Urinary bladder (tissue), 4 donors: ENCODE measurements at places on chromosomes 13 and 19. TPM values are rescaled to one million over a fixed set of nuclear protein-coding genes. Genes with fewer than 3 reads are reported as not detected.

DNA sequence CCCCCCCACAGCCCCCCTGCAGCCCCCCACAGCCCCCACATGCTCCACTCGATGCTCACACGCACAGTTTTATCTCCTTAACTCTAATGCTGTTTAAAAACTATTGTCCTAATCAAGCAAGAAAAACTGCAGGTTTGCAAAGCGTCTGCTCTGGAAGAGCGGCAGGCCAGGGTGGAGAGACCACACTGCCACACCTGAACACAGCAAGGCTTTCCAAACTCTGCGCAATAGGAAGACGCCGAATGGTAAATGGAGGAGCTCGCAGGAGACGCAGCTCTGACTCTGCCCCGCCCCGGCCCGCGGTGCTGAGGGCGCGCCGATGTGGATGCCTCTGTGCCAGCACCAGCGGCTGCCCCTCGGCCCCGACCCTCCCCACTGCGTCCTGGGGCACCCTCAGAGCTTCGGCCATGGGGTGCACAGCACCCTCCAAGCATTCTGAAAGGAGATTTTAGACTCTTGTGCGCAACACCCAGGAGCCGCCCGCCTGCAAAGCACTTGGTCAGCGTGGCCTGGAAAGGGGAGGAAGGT, 32.4 kb downstream of the RASA3 start:
- DNase-seq, result no peak

GRCh38 chr13:101811881-101812280, 359.4 kb downstream of the ITGBL1 start:
- DNase-seq, result no peak

GRCh38 chr19:46406976-46407375, 6.4 kb downstream of the CCDC8 start:
- DNase-seq, result no peak

DNA sequence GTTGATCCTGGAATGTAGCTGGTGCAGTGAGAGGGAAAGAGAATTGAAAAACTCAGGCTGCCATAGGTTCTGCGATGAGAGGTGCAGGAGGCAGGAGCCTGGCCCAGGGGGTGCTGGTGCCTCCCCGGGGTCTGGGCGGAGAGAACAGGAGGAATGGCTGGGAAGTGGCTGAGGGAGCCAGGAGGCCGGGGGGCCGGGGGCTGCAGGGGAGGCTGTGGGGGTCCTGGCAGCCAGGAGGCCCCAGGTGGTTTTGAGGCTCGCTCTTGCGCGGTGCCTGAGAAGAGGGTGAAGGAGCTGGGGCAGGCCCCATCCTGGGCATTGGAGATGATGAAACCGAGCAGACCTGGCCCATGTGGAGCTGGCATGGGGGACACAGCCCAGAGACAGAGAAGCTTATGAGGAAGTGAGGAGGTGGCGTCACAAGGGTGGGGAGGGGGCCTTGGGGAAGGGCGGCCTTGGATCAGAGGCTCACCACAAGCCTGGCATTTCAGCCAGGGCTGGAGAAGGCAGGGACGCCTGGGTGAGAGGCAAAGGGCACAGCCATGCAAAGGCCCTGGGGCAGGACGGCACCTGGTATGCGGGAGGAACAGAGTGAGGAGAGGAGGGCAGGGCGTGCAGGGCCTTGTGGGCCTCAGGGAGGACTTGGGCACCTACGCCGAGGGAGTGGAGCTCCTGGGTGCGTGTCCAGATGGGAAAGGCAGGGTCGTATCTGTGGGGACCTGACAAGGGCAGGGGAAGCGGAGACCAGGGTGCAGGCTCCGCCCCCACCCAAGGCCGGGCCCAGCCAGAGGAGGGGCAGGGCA, 1.3 kb upstream of the TEKTIP1 start:
- DNase-seq, result no peak

Gene MYPOP
- 1.3 TPM for total RNA-seq
